ENCODE measurements at places on chromosomes 7 and 10.

GRCh38 chr10:22501863-22502262 is 156.6 kb downstream of the SPAG6 start:
- DNase-seq, result no peak

DNA sequence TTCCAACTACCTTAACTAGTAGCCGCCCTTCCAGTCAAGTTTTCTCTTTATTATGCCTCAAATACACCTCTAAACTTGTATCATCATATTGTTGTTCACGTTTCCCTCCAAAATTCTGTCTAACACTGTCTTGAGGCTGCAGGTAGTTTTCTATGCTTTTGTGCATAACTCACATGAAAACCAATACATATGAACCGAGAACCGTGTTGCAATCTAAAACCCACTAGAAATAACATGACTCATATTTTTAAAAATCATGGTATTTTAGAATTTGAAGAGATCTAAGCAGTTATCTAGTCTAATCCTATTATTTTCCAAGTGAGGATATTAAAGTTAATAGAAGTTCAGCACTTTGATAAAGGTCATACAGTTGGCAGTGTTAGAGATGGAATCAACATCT is 18.2 kb downstream of the LIPF start:
- no peak for DNase-seq

- DNase-seq, result no peak
These were observed 114.8 kb upstream of the LANCL2 start for GRCh38 chr7:55250313-55250712.

DNA sequence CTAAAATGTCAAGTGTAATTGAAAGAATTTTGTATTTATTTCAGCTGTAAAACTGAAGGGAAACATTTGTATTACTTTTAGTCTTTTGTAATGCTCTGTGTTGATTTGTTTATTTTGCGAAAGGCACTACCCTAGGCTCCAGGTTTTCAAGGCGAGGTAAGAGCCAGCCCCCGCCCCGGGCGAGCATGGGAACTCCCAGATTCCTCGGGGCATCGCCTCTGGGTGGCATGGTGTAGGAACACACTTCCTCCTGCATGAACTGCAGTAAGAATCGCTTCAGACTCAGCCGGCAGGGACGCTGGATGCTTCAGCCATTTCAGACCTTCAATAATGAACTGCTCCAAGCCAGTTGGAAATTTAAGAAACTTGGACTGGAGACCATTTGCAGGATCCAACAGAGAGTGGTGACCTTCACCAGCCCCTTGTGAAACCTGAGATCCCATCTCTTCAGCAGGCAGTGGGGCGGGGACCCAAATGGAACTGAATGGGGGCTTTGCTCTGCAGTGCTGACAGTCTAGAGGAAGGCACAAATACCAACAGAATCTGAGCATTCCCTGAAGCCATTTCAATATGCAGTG is 544.3 kb upstream of the MGMT start:
- no peak for DNase-seq

DNA sequence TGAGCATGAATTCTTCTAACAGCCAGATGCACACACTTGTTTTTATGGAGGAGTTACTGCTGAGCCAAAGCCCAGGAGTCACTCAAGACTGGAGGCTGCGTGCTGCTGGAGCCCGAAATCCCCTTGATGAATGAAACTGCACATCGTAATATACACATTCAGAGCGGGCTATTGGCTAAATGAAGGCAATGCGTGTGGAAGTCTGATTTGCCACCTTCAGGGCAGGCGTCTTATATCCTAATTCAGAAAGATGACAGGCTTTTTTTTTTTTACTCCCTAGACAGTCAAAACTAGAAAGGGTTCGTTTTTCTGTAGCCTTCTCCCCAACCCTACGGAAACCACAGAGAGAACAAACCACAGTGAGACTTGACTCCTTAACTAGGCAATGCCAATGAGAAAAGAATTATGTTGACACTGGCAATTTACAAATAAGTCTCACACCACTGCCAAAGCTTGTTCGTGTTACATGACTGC is 227.2 kb upstream of the KLF14 start:
- DNase-seq, result no peak

GRCh38 chr7:107206136-107206535 is 37.3 kb downstream of the HBP1 start:
- no peak for DNase-seq

- DNase-seq, result no peak
These were observed 62.6 kb upstream of the PLPP4 start for GRCh38 chr10:120394446-120394845.

DNA sequence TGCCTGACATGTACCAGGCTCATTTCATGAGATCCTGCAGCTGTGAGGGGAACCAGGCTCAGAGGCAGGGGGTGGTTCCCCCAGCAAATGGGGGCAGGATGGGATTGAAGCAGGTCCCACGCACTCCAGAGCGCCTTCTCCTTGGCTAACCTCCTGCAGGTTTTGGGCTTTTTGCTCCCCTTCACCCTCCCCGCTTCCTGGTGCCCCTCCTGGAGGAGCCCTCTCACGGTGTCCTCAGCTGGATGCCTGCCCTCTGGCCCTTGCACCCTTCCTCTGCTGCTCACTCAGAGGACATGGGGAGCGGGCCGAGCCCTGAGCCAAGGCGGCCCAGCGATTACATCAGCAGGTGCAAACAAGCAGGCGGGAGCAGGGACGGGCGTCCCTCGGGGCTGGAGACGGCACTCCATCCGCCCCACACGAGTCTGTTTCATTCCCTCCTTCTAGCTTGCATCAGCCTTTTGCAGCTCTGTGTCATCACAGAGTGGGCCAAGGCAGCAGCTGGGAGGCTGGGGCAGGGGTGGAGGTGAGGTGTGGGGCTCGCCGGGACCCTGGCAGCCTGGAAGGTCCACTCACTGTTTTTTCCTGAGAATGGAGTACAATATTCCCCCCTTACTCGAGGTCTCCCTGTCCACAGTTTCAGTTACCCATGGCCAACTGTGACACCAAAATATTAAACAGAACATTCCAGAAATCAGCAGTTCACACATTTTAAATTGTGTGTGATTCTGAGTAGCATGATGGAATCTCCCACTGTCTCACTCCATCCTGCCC is 52.7 kb upstream of the SLC29A3 start:
- DNase-seq, result no peak

- DNase-seq, result no peak
These were observed 16.0 kb downstream of the ZFYVE27 start for GRCh38 chr10:97752956-97753355.

DNA sequence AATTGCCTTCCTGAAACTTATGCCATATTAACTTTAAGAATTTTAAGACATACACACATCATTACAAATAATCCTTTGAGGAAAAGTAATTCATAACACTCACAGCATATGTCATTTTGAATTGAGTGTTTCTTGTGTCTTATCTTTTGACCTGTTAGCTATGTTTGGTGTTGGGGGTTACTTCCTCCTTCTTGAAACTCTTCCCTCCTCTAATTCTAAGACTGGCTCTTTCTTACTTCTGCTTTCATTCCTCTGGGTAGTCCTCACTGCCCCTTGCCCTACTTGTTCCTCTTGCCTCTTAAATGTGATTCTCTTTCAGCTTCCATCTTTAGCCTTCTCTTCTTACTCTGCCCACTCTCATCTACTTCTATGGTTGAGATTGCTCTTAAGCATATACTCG is 28.3 kb upstream of the PIP4K2A start:
- DNase-seq, result no peak

DNA sequence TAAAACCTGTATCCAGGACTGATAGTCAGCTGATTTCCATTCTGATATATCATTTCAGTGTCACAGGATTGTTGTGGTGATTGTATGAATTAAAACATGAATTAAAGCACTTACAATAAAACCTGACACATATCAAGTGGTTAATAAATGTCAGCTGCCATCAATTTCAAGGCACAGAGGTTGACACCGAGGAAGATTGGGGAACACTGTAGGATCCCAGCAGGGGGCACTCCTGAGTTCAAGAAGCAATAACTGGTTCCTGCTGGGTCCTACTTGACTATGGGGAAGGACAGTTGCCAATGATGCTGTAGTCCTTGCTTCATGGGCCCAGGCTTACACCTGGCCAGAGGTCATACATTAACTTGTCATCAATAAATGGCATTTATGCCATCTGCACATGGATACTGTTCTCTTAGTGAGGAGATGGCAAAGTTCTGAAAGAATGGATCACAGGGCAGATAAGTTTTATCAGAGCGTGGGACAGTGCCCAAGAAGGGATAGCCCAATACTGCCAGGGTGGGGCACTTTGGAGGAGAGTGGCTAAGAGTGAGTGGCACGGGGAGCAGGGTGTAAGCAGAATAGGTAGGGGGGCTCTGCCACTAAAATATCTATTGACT is 24.1 kb downstream of the FZD1 start:
- no peak for DNase-seq

DNA sequence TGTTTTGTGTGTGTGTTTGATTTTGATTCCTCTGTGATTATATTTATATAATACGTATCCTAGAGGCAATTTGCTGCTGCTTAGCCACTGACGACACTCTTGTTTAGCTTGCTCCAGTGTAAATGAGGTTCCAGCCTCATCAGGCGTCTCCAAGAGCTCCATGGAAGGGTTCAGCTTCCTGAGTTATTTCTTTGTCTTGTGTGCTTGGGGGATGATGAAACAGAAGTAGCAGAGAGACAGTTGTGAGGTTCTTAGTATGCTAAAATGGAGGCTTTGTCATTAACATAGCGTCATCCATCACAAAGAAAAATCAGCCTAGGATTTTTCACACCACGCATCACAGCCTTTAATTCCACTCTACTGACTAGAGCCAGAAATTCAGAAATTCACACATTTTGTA is 85.1 kb downstream of the KLF6 start:
- DNase-seq, result no peak

DNA sequence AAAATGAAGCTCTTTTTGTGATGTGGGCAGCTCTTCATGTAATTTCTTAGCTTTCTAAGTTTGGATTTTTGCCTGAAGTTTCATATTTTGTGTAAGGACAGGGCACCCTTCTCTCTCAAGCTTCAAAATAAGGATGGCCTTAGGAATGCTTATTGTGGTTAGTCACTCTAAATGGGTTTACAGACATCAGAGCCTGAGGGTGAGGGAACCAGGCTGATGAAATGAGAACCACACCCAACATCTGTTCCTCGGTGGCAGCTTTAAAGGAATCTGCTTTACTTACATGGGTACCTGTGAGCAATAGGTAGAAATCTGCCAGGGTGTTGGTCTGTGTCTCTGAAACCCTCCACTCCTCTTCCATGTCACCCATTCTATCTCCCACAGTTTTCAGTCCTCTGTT is 174.3 kb downstream of the EMX2 start:
- no peak for DNase-seq

- DNase-seq, result no peak
These were observed 4.2 kb downstream of the PARP12 start for GRCh38 chr7:140058517-140058916.

- DNase-seq, result no peak
These were observed 5.4 kb upstream of the NRF1 start for GRCh38 chr7:129605960-129606614.

DNA sequence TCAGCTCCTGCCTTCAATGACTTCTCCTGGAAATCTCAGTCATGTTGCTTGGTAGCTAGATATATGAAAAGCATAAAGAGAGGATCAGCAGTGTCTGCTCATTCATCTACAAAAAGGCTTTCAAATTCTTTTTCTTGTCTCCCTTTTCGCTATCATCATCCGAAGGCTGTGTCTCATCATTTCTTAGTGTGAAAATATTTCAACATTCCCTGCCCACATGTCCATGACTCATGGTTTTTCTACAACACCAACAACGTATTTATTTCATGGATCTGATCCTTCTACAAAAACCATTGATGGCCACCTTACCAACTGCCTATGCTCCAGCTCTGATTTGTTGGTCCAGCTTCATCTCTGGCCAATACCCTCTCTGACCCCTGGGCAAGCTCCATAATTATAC is 472.5 kb upstream of the GHITM start:
- no peak for DNase-seq

DNA sequence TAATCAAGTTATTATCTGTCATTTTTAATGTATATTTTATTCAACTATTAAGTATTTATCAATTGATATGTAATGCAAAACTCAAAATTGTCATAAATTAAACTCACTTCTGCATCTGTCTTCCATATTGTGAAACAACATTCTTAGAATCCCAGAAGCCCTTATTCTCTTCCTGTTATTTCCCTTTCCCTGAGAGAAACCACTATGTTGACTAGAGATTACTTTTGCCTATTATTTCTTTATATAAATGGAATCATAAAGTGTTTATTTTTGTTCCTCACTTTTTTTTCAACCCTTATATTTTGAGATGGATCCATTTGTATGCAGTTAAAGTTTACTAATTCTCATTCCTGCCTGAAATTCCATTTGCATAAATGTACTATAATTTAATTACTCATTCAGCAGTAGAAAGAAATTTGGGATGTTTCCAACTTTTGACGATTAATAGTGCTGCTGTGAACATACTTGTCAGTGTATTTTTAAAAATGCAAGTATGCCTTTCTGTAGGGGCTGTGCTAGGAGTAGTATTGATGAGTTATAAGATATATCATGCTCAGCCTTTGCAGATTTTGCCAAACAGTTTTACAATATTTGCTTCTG is 211.2 kb downstream of the SEMA3D start:
- no peak for DNase-seq

GRCh38 chr10:80580638-80581468 is 43.2 kb downstream of the SH2D4B start:
- no peak for DNase-seq

DNA sequence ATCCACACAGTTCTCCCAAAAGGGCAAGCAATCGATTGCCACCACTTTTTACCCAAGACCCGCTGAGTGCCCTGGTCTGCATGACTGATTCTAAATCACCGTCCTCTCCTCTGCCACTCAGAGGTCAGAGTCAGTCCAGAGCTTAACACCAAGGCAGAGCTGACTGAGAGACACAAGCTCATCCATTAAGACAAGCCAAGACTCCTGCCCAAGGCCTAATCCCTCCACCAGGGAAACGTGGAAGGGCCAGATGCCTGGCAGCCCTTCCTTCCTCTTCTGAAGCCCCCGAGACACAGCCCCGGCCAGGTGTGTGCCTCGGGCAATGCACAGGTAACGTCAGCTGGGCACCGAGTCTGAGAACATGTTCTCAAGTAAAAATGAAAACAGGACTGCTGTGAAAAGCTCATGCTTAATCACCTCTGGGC is 51.7 kb downstream of the DIP2C start:
- DNase-seq, result no peak

DNA sequence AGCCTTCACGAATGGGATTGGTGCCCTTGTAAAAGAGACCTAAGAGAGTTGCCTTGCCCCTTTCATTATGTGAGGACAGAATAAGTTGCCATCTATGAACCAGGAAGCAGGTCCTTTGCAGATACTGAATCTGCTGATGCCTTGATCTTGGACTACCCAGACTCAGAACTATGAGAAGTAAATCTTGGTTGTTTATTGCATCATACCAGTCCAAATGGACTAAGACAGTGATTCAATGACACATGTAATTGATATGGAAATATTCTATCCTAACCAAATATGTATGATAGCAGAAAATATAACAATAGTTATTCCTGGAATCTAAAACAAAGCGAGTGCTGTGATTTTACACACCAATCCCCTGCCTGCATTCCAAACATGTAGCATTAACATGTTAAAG is 17.0 kb upstream of the LYZL1 start:
- DNase-seq, result no peak

Measured in breast epithelium (tissue), 4 donors.